ENCODE measurements at places on chromosomes 2 and 18. TPM values are rescaled to one million over a fixed set of nuclear protein-coding genes. Genes with fewer than 3 reads are reported as not detected.

The CD8B2 gene
- not detected for total RNA-seq

The CHRNA1 gene
- not detected for total RNA-seq

The SNTG2 gene
- 1.3 TPM for total RNA-seq

The GBX2 gene
- total RNA-seq, result not detected

The OLA1 gene
- 31.1 TPM for total RNA-seq

GRCh38 chr2:169979025-169979424, 151.8 kb downstream of the UBR3 start:
- no peak for DNase-seq

DNA sequence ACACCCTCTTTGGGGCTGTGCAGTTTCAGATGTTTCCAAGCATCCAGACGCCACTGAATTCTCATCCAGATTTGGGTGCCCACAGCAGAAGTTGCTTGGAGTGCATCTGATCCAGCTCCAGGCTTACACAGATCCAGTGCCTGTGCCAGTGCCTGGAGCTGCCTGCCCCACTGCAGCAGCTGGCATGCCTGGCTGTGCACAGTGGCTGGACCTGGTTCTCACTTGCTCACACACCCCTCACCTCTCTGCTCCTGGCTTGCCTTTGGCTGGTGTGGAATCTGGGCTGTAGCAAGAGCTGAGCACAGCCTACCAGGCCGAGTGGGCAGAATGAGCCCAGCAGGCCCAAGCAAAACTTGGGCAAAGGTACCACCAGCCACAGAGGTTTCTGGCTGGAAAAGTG, 137.9 kb downstream of the SPAG16 start:
- DNase-seq, result no peak

DNA sequence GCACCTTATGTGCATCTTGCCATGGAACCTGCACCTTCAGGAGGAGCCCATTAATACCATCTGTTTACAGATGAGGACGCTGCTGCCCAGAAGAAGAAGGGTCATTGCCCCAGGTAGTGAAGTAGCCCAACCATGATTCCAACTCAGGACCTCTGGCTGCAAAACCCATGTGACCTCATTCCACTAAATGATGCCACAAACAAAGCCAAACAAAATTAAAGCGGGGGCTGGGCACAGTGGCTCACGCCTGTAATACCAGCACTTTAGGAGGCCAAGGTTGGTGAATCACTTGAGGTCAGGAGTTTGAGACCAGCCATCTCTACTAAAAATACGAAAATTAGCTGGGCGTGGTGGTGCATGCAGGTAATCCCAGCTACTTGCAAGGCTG, 202.1 kb downstream of the EIPR1 start:
- DNase-seq, result no peak

- no peak for DNase-seq
Observed at GRCh38 chr2:218435003-218435982, 16.4 kb downstream of the VIL1 start.

GRCh38 chr2:197358931-197359330, 48.4 kb upstream of the ANKRD44 start:
- no peak for DNase-seq

- no peak for DNase-seq
Observed at GRCh38 chr2:68589963-68590362, 53.4 kb upstream of the PROKR1 start.

GRCh38 chr2:107412209-107412904, 414.3 kb upstream of the RGPD4 start:
- no peak for DNase-seq

GRCh38 chr2:32058130-32058529, 5.2 kb upstream of the SPAST start:
- no peak for DNase-seq

- no peak for DNase-seq
Observed at GRCh38 chr2:13110825-13111224, 394.1 kb downstream of the TRIB2 start.
